ENCODE measurements at places on chromosomes 1 and 21.

DNA sequence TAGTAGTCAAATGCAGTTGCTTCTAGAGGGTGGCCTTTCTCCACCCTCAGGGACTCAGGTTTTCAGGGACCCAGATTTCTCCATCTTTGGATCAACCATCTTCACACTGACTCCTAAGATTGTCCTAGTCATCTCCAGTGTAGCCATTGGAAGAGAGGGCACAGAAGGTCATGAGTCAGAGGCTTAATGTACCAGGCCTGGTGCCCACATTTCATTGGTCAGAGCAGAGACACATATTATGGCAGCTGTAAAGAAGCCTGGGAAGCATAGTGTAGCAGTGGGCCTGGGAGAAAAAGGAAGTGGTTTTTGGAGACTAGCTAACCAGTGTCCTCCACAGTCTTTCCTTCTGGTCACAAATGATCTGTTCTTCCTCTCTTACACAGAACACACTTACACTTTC lies 122.5 kb downstream of the GIPC2 start:
- no peak for DNase-seq

GRCh38 chr1:159188375-159188788 lies 16.3 kb upstream of the ACKR1 start:
- peak; percentile 21 for DNase-seq

GRCh38 chr21:34022627-34023335 lies 50.6 kb upstream of the MRPS6 start:
- peak; percentile 28 for DNase-seq

- no peak for DNase-seq
Observed at GRCh38 chr21:31409831-31410487, 65.9 kb upstream of the TIAM1 start.

DNA sequence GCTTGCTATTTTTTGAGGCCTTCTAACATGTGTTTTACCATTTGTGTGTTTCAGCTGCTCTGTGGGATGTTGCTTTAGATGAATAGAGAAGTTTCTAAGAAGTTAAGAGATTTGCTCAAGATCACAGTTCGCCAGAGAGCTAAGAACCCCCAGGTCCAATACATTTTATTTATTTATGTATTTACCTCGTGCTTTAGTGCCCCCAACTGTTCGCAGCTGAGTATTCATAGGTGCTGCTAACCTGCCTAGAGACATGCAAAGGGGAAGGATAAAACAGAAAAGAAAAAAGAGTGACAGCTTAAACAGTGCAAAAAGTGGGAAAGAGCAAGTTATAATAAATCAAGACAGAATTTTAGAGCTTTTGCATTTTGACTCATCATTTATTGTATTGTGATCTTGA lies 31.1 kb downstream of the NFYC start:
- no peak for DNase-seq

- DNase-seq, result no peak
Observed at GRCh38 chr1:30842697-30843354, 65.7 kb downstream of the SDC3 start.

DNA sequence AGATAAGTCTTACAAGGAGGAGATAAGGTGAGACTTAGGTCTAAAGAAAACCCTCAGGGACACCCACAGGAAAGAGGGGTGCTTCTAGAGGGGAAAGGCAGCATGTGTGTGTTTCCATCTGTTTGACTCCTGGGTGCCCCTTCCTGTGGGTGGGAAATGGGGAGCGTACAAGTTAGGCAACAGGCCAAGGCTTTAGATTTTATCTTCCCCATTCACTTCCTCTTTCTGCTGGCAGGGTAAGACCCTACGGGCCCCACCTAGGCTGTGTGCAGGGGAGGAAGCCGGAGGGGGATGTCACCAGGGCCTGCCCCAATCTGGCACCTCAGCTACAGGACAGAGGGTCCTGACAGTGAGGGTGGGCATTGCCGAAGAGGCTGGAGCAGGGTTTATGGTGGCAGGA lies 2.5 kb upstream of the OLIG1 start:
- DNase-seq, result no peak

DNA sequence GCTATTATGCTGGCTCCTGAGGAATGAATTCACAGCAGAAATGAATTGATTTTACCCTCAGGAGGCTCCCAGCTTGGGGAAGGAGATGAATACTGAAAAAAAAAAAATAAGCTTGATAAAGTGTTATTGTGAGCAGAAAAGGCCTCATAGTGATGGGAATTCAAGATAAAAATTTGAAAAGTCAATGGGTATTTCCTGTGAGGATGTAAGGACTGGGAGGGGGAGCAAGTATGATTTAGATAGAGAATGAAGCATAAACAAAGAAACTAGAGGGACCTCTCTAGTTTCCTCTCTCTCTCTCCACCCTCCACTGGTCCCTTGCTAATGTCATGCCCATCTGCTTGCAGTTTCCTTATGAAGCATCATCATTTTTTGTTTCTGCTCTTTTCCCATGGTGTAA lies 439.0 kb upstream of the PLXNA2 start:
- no peak for DNase-seq

- no peak for DNase-seq
Observed at GRCh38 chr1:43978264-43978550, 803 bp upstream of the B4GALT2 start.

DNA sequence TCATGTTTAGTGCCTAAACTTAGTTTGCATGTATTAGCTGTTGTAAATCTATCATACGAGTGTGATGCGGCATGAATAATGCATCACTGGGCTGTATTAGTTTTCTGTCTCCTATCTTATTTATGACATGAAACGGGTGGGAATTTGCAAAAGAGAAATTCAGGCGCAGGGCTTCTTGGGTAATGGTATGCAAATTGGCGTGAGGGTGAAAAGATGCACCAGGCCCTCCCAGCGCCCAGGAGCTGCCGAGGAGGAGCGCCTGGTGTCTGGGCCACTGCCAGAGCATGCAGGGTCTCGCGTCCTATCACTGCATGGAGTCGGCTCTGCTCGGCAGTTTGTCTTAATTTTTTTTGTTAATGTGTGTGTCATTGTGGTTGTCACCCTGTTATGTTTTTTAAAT lies 82.9 kb upstream of the ACTL8 start:
- DNase-seq, result no peak

DNA sequence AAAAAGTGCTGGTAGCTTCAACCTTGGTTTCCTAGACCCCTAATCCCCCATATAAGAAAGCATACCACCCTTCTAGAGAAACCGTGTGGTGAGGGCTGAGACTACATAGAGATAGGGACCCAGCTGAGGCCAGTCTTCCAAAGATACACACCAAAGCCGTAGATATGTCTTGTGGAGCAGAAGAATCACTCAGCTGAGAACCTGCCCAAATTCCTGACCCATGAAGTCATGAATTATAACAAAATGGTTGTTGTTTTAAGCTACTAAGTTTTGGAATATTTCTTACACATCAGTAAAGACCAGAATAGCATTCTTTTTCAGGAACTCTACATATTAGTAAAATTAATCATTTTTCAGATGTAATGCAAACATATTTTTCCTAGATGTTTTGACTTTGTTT lies 3.3 kb upstream of the SNRPE start:
- DNase-seq, result peak; percentile 83

DNA sequence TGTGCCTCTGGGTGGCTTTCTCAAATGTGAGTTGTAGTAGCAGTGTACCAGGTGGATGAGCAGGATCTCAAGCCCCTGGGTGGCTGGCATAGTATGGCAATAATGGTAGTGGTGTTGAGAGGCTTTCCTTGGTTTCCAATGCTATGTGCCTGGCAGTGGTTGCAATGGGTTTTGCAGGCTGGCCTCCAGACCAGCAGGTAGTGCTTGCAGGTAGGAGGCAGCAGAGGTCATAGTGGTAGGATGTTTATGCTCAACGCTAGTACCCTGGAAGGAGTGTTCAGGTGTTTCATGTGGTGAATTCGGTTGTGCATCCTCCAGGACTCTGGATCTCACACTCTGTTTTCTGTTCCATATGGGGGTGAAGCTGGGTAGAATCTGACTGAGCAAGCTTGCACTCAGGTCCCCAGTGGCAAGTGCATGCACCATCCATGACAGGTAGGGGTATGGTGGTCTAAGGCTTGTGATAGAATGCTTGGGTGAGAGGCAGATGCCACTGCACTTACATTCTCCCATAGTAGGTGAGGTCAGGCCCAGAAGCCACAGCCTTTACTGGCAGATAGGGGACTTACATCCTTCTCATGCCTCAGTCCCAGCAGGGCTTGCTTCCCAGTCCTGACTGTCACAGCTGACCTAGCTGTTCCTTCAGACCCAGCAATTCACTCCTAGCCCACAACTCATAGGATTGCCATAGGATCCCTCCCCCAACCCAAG lies 410.5 kb upstream of the LRRC7 start:
- DNase-seq, result no peak

- DNase-seq, result no peak
Observed at GRCh38 chr1:223319398-223319797, 44.6 kb downstream of the SUSD4 start.

GRCh38 chr1:110060034-110060661 lies 10.3 kb downstream of the ALX3 start:
- DNase-seq, result peak; percentile 16

GRCh38 chr1:81511281-81511680 lies 289.5 kb upstream of the ADGRL2 start:
- no peak for DNase-seq

DNA sequence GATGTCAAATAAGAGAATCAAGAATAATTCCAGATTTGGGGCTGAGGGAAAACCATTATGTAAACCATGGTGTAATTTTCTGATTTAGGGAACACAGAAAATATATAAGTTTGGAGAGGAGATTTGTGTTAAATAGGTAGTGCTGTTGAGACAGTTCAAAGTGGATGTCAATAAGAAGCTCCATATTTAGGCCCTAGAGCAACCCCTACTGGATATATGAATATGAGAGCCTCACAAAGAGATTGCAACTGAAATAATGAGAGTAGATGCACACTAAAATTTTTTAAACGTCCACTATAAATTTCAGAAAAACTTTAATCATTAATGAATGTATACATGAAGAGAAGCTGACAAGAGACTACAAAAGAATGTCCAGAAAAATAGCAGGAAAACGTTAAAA lies 1447.8 kb upstream of the PRMT6 start:
- no peak for DNase-seq

- DNase-seq, result no peak
Observed at GRCh38 chr1:93438716-93439115, 9.2 kb upstream of the FNBP1L start.

DNA sequence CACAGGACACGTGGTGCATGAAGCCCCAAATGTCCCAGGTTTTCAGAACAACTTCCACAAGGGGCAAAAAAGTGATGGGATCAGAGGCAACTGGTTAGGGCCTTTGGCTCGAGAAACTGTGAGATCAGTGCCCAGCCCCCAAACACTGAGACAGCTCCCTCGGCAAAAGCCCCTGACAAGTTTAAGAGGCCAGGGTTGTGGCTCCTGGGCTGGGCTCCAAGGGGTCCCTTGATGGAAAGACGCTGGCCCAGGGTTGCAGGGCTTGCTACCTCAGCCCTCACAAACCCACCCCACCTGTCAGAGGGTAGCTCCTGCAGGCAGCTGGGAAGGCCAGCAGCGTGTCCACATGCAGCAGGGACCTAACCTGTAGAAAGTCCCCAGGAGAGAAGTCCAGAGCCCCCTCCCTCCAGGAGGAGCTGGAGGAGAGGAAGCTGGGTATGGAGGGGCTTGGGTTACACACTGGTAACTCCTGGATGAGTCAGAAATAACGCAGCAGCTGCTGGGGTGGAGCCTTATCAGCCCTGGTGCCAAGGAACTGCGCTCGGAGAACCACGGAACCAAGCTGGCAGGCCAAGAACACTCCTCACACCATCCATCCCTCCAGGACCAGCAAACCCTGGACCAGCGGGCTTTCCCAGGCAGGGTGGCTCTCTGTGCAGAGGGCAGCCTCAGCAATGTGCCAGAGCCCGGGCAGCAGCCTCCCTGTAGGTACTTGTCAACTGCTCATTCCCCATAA lies 37.5 kb downstream of the CTNNBIP1 start:
- DNase-seq, result peak; percentile 25

GRCh38 chr1:22052115-22053016 lies at the start of gene CDC42:
Gene CDC42 (plus strand): TSS chr1:22052709. CDS start chr1:22078479, 25,770 bp downstream.
- DNase-seq, result peak; percentile 81

DNA sequence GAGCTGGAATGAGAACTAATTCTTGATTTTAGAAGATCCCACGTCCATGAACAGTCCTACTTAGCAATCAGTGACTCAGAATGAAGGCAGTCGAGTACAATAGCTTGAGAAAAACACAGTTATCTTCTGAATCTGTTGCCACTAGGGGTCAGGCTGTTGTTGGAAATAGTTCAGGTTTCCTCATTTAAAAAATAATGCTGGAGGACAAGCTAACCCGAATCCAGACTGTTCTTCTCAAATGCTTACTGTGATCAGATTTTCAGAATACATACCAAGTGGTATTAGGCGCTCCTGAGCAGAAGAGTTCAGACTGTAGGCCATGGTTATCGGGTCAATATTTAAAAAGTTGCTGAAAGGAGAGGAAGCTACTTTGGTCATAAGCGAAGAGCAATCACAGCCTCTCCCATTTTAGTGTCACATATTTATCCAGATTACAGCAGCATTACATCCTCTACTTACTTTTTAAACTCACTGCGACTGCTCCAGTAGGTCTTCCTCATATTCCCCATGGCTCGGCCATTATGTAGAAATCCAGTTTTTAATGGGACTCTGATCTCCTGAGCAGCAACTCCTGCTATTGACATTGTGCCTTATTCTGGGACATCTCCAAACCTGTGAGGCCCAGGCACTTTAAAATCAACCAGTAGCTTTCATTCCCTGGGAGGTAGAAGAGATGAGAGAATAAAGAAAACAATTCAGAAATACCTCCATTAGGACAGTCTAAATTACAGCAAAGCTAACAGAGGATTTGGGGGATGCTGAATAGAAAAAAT lies 10.9 kb downstream of the ERRFI1 start:
- DNase-seq, result peak; percentile 75

GRCh38 chr21:32917362-32918135 lies 108.2 kb upstream of the OLIG2 start:
- no peak for DNase-seq

GRCh38 chr1:240854367-240854766 lies 242.4 kb upstream of the GREM2 start:
- peak; percentile 81 for DNase-seq

DNA sequence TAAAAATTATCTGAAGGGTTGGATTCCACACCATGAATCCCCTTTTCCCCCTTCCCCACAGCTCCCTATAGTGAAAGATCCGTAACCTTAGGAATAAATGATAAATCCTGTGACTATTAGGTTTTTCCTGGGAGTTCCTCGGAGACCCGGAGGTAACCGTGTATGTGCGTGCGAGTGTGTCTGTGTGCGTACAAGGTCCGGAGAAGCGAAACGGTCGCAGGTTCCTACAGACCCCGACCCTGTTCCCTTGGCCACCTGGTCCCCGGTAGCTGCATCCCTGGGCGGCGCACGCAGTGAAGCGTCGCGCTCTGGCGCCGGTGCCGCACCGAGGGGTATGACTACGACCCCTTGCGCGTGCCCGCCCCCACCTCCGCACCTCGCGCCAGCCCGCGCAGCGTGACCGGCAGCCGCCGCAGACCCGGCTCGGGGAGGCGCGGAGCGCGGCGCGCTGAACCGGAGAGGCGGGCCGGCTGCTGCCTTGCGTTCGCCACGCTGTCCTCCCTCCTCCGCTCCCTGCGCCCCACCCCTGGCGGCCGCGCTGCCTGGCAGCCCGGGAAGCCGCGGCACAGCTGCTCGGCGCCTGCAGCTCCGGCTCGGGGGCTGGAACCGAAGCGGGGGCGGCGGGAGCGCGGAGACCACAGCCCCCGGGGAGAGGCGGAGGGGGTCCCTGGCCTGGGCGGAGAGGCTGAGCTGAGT lies at the start of gene AK5:
Gene AK5, plus strand, starts transcription at position 529 of the 696 bp plus-strand sequence. CDS start 295 bp downstream, outside the sequence.
- DNase-seq, result no peak

GRCh38 chr1:5908461-5909375 lies 83.5 kb downstream of the NPHP4 start:
- no peak for DNase-seq

Measured in A172 (cell line).